ENCODE measurements at places on chromosomes 2 and 18. TPM values are rescaled to one million over a fixed set of nuclear protein-coding genes. Genes with fewer than 3 reads are reported as not detected.

LOXHD1 gene
- 2.7 TPM for total RNA-seq

ACP1 gene
- 68.4 TPM for total RNA-seq

DNA sequence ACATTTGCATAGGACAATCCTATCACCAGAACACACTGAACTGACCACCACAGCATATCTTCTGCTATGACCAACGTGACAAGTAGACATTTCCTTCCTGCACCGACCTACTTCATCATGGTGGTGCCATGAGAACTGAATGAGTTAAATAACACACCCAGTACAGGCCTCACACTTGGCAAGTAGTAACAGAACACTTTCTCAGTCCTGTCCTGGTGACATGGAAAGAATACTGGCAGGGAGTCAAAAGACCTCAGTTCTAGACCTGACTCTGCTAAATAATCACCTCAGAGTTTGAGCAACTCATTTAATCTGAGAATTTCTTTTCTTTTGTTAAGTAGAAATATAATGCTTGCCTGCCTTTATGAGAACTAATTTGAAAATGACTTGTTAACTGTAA, 186.3 kb upstream of the SMAD7 start:
- H3K27me3 ChIP-seq, result no peaks in the 10 kb centered on the region
- DNase-seq, result no peak
- H3K36me3 ChIP-seq, result no peaks in the 10 kb centered on the region
- H3K4me3 ChIP-seq, result no peak overlapping the region

DNA sequence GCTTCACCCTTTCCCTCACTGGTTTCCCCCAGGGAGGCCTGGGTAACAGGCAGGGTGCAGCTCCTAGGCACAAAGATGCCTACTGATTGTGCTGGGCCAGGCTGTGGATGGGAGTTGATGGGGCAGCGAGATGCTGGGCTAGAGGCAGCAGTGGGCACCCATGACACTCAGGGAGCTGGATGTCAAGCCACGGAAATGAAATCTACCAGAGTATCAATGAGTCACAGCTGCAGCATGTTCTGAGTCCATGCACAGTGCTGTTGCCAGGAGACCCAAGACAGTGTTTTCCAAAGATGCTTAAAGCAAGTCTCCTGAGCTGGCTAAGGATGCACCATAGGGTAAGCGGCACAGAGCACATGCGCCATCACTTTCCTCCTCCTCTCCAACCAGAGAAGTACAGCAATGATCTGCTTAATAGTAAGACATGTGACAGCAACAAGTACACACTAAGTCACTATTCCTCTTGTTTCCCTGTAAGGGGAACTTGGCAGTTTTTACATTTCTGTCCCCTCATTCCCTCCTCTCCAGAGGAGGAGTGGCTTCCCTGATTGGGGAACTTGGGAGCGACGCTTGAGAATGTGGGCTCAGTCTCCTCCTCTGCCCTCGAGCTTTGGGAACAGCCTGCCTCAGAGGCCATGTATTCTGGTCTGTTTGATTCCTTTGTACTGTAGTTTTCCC, 57.2 kb downstream of the CDC42EP3 start:
- H3K27ac ChIP-seq, result no peak overlapping the region
- H3K36me3 ChIP-seq, result no peaks in the 10 kb centered on the region
- no peak overlapping the region for H3K4me3 ChIP-seq
- no peaks in the 10 kb centered on the region for H3K27me3 ChIP-seq
- no peak for DNase-seq

DNA sequence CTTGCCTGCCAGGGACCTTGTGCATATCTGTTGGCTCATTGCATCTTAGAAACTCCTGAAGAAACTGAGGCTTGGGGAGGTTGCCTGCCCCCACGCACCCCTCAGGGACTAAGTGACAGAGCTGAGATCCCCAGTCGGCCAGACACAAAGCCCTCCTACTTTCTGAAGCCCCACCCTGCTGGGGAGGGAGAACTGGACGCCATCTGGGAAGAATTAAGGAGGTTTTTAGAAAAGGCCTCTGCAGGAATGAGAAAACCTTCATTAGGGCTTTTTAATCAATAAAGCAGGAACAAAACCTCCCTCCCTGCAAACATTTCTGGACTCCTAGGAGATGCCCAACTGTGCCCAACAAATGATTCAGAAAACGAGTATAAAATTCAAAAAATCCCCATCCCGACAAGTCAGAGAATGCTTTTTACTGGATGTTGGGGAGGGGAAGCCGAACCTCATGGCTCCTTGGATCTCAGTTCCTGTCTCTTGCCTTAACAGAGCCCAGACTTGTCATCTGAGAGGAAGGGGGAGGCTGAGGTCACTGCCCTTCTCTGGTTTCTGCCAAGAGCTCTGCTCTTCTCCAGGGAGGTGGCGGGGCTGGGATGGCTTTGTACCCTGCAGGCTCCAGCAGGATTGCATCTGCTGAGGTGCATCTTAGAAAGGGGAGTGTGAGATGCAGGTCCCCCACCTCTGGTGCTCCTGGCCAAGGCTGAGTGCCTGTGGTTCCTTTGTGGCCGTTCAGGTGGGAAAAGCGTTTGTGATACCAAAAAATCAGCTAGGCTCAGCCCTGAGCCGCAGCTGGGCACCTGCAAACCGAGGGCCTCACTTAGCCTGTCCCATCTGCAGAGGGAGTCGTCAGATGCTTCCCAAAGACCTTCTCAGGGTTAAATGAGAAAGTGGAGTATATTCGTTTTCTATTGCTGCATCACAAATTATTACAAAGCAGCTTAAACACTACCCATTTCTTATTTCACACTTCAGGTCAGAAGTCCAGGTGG, 142.4 kb downstream of the ZFP36L2 start:
- no peaks in the 10 kb centered on the region for H3K36me3 ChIP-seq
- H3K4me1 ChIP-seq, result peaks cover 59% of the 10 kb centered on the region
- no peak for DNase-seq
- H3K4me3 ChIP-seq, result no peak overlapping the region
- H3K27ac ChIP-seq, result peak overlapping the region; percentile 88

SULT1C2 gene
- total RNA-seq, result 5.8 TPM

DNA sequence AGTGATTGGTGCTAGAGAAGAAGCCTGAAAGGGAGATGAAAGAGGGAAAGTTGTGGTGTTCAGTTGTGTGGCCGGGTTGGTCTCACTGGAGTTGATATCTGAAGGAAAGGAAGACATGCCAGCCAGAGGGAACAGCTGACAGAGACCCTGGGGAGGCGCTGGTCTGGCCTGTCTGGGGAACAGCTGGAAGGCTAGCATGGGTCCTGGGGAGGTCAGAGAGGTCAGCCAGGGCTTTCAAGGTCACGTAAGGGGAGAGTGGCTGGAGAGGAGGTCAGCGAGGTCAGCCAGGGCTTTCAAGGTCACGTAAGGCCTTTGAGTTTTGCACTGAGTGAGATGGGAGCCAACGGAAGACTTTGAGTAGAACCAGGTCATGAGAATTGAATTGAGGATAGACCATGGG, 11.0 kb downstream of the DYSF start:
- peak; percentile 6 for DNase-seq
- no peak overlapping the region for H3K27ac ChIP-seq
- peaks cover 45% of the 10 kb centered on the region for H3K27me3 ChIP-seq
- H3K4me3 ChIP-seq, result no peak overlapping the region
- H3K4me1 ChIP-seq, result peaks cover 7% of the 10 kb centered on the region

CCT4 gene
- total RNA-seq, result 88.2 TPM

UGT1A9 gene
- not detected for total RNA-seq
